ENCODE measurements at places on chromosomes 6 and 20.

GRCh38 chr6:31734821-31735406 lies 1.4 kb downstream of the CLIC1 start:
- peak; percentile 47 for DNase-seq

DNA sequence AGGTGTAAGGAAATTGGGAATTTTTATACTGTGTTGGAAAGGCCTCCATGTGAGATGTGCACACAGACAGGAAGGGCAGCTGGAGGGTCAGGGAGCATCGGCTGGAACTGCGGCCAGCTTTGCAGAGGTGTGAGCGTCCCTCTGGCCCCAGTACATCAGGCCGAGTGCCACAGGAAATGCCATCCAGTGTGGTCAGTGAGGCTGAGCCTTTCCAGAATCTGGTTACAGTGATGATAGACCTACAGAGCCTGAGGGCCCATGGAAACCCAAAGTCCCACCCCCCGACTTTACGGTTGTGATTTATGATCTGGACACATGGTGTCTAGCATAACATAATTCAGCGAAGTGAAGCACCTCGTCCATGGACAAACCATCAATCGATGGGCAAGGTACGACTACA lies 137.3 kb upstream of the PDE10A start:
- no peak for DNase-seq

DNA sequence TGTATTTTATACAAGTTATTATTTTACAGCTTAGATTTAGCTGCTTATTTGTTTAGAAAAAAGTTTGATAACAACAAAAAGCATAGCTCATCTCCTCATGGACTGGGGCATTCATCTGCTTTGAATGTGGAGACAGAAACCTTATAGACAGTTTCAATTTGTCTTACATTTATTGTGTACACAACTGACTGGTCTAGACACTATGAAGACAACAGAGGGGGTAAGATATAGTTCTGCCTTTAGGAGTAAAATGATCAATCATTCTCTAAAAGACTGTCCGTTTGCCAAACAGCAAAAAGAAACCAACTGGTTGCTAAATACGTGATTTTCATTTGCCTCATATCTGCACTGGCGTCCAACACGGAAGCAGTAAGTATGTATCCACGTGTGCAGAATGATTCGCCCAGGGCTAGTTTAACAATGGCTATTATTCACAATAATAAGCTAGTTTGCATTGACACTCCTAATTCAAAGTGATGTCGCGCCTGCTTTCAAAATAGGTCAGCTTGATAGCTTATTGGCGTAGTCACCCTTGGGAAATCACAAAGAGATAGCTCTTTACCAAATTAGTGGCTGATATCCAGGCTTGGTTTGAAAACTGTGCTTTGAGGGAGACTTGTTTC lies 153.6 kb downstream of the BMP2 start:
- no peak for DNase-seq

- DNase-seq, result no peak
Measured at GRCh38 chr6:111118826-111119225, 31.5 kb downstream of the SLC16A10 start.

DNA sequence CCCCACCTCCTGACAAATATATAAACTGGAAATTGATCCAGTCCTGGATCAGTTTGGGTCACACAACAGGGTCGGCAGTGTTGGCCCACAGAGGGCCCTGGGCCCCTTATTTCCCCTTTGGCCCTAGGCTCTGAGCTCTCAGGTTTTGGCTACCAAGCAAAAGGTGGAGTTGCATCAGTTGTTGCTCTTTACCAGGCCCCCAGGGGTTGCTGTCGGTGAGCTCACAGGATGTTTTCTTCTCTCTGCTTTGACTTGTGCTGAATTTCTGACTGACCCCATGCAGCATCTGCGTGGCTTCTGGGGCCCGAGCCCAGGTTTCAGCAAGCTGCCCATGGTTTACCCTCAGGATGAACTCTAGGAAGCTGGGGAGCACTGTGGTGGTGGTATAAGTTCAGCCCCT lies 44.6 kb downstream of the PPARD start:
- DNase-seq, result no peak

DNA sequence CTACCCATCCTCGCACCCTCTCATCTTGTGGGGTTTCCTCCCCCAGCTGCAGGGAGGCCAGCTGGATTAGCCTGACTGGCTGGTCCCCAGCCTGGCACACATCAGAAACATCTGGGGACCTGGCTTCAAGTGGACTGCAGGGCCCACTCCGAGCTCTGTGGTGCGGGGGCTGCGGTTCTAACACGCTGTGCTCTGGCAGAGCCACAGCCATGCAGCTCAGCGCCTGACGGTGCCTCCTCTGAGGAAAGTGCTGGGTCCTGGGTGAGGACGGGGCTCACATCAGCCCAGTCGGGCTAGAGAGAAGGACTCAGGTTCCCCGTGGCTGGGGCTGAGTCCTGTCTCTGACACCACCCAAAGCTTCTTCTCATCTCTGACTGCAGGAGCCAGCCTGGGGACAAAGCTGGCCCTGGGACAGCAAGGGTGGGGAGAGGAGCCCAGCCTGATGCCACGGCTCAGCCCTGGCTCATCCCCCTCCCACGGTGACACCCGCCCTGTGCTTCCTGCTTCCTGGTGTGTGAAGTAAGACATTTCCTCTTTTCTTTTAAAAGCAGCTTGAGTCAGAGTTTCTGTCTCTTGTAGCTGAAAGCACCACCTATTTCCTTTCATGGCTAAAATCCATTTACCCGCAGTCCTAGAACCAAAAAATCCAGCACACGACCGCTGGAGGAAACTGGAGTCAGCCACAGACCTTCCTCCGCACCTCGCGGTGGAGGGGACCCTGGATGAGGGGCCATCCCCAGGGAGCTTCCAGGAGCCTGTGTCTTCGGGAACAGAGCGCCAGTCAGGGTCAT lies 127.4 kb upstream of the AFDN start:
- peak; percentile 29 for DNase-seq

GRCh38 chr20:47672166-47672565 lies 113.1 kb downstream of the SULF2 start:
- no peak for DNase-seq

DNA sequence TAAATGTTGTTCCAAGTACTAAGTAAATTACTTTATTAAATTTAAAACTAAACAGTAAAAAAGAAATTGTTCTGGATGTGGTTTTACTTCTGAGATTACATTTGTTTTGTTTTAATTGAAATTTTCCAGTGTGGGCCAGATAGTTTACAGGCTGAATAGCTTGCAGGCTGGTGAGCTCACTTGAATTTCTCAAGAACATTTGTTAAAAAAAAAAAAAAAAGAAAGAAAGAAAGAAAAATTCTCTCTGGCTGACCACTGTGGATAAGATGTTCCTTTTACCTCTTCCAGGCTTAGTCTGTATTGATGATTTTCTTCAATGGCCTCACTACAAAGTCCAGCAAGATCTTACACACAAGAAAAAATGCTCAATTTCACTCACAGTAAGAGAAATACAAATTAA lies 85.4 kb downstream of the PLCG1 start:
- no peak for DNase-seq

DNA sequence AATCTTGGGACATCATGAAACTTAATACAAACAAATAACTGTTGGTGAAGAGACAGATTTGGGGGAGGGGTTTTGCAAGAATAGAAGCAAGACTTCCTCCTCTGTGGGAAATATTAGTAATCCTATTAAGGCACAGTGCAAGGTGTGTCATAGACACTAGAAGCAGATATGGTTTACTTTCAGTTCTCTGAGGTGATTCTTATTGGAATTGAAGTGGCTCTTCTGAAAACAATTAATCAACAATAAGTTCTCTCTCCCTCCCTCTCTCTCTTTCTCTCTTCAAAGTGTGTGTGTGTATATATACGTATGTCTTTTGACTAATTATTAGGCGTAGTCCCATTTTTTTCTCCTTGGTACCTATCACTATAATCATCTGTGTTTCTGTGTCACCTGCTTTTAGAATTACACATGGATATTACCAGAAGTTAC lies 99.8 kb downstream of the HIVEP2 start:
- DNase-seq, result no peak

DNA sequence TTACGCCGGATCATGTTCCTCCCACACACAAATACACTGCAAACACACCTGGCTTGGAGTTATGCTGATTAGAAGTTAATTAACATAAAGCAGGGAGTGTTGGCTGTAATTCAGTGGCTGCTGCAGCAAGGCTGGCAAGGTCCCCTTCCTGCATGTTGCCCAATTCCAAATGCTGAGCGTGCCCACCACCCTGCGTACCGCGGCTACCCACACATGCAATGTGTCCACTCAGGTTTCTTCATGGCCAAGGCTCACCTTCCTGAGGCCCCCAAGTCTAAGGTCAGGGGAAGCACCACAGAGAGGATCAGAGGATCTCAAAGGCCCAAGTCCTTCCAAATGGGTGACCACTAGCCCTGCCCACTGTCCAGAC lies 11.6 kb upstream of the PRND start:
- no peak for DNase-seq

DNA sequence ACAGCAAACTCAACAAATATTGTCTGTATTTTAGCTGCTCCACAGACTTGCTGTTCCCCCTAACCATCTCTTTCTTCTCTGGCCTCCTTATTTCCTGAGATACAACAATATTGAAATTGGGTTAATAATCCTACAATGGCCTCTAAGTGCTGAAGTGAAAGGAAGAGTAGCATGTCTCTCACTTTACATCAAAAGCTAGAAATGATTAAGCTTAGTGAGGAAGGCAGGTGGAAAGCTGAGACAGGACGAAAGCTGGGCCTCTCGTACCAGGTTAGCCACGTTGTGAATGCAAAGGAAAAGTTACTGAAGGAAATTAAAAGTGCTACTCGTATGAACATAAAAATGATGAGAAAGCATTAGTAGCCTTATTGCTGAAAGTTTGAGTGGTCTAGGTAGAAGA lies 63.8 kb downstream of the ELOVL5 start:
- no peak for DNase-seq

GRCh38 chr6:150169609-150170008 lies 26.8 kb downstream of the PPP1R14C start:
- DNase-seq, result no peak

- no peak for DNase-seq
Measured at GRCh38 chr6:129194306-129194941, 311.5 kb downstream of the LAMA2 start.

DNA sequence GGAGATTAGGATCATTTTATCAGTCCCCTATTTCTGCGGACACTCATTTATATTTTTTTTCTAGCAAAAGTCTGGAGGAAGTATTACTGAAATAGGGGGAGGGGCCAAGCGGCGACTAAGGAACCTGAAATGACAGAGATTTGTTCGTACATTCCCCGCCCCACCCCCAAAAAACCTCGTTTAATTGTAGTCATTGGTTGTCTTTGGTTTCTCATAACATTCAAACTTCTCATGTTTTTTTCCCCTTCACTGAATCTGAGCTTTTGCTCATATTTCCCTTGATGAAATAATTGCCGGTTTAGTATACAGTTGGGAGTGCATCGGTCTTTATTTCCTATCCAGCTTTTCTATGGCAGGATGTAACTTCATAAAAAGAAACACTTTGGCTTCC lies 768 bp upstream of the FYN start:
- DNase-seq, result peak; percentile 26

- no peak for DNase-seq
Measured at GRCh38 chr6:5809450-5809849, 197.3 kb downstream of the NRN1 start.

DNA sequence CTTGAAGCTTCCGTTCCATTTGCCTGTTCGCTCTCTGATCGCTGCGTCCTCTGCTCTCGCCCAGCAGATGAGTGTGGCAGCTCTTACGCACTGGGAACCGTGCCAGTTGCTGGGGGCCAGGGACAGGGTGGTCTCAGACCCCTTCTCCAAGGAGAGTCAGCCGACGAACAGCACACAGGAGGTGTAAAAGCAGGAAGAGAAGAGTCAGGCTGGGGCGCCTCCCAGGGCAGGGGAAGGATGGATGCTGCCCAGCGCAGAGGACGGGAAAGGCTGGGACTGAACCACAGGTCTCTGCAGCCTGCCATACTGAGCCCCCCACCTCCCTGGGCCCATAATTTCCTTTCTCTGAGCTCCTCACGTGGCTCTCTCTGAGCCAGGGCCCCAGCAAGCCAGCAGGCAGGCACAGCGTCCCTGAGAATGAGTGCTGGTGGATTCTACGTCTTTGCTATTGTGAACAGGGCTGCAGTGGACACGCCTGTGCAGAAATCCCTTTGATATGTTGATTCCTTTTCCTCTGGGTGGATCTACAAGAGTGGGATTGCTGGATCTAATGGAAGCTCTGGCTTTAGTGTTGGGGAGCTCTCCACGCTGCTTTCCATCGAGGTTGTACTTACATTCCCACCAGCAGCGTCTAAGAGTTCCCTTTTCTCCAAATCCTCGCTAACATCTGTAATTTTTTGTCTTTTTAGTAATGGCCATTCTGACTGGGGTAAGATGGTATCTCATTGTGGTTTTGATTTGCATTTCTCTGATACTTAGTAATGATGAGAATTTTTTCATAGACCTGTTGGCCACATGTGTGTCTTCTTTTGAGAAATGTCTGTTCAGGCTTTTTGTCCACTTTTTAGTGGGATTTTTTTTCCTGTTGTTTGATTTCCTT lies 104.1 kb downstream of the PSMB1 start:
- no peak for DNase-seq

- no peak for DNase-seq
Measured at GRCh38 chr6:134291156-134291555, 26.8 kb downstream of the SGK1 start.
